ENCODE measurements at places on chromosomes 6 and 20.

- DNase-seq = no peak
Measured at GRCh38 chr6:4660377-4661321, 115.6 kb upstream of the CDYL start.

- DNase-seq = no peak
Measured at GRCh38 chr20:53896041-53896440, 174.4 kb downstream of the BCAS1 start.

GRCh38 chr6:146029573-146030184, 817 bp downstream of the GRM1 start:
- DNase-seq = no peak

- no peak for DNase-seq
Measured at GRCh38 chr6:164929408-164929977, 379.9 kb downstream of the C6orf118 start.

Data from NCI-H510A (cell line).